ENCODE measurements at places on chromosomes 4 and X. TPM values are rescaled to one million over a fixed set of nuclear protein-coding genes. Genes with fewer than 3 reads are reported as not detected.

The EDNRA gene
- 0.24 TPM for total RNA-seq

The DCAF16 gene
- 6.3 TPM for total RNA-seq

The PABPC1L2A gene
- not detected for total RNA-seq

The CSN1S1 gene
- total RNA-seq = not detected

The CLDN2 gene
- total RNA-seq = 7.8 TPM

The MAB21L2 gene
- not detected for total RNA-seq

The ANXA10 gene
- total RNA-seq = 4.1 TPM

The AKAP4 gene
- total RNA-seq = not detected

The MAGEA2B gene
- total RNA-seq = not detected

The HNRNPH2 gene
- total RNA-seq = 59.7 TPM

The DRD5 gene
- total RNA-seq = not detected

The PRDM8 gene
- total RNA-seq = 0.41 TPM

The INTU gene
- total RNA-seq = 0.98 TPM

The CTAG1A gene
- not detected for total RNA-seq

The ADH1A gene
- not detected for total RNA-seq

The CSAG2 gene
- not detected for total RNA-seq

The DUSP21 gene
- total RNA-seq = not detected

The ZMAT1 gene
- 0.08 TPM for total RNA-seq

The SORCS2 gene
- 4.1 TPM for total RNA-seq

The GBA3 gene
- total RNA-seq = not detected

The AFM gene
- not detected for total RNA-seq

The PAGE2 gene
- not detected for total RNA-seq

The KLF8 gene
- not detected for total RNA-seq

The VCX3A gene
- total RNA-seq = not detected

The CT45A10 gene
- 0.38 TPM for total RNA-seq

The CCDC158 gene
- total RNA-seq = not detected

The IBSP gene
- total RNA-seq = not detected

The XPNPEP2 gene
- total RNA-seq = not detected

The SATL1 gene
- not detected for total RNA-seq

The HERC6 gene
- 3.7 TPM for total RNA-seq

The TMEM255A gene
- total RNA-seq = 0.08 TPM

The SPANXB1 gene
- 3.0 TPM for total RNA-seq

The ADH1B gene
- not detected for total RNA-seq

Measured in A549 treated with CORT108297 at 1 μM for 4 hours (cell line).